ENCODE measurements at places on chromosomes 7 and 10.

- peak; percentile 83 for DNase-seq
Measured at GRCh38 chr10:11684717-11685645, 57.2 kb upstream of the ECHDC3 start.

DNA sequence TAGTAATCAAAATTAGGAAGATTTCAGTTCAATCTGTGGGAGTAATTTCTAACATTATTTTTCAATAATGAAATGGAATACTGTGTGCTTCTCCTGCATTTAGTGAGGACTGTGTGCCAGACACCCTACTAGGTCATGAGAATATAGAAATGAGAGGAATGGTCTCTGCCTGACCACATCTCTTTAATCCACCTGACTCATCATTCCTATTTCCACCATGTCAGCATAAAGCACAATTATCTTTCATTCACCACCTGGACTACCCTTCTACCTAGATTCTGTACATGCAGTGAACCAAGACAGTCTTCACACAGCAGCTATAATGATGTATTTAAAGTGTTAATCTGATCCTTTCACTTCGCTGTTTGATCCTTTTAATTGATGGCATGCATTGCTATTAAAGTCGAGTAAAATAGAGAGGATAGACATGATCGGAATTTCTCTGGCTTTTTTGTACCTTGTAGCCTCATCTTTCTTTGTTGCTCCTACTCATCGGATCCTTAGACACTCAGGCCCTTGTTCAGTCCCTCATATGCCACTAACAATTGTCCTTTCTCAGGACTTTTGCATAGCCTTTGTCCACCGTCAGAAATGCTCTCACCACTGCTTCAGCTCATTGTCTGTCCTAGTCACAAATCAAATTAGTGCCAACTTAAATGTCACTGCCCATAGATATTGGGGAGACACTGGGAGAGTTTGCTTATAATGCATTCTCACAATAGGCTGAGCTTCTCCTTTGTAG lies 1037.1 kb downstream of the REEP3 start:
- DNase-seq, result no peak

DNA sequence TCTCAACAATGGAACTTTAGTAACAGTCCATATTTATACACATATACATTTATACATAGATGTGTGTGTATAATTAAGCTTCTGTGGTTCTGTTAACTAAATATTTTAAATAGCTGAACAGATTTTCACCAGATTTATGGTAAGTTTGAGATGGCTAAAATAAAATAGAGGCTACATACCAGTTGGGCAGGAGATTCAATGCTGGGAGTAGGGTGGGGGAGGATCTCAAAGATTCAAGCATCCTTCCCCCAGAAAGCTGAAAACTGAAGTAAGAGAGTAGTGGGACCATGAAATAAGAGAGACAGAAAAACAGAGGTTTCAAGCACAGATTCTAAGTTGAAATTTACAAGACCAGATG lies 14.0 kb downstream of the LRRC17 start:
- no peak for DNase-seq

GRCh38 chr7:107638594-107638993 lies 22.0 kb upstream of the SLC26A4 start:
- no peak for DNase-seq

GRCh38 chr7:148835854-148836253 lies 48.2 kb downstream of the EZH2 start:
- DNase-seq, result no peak

- DNase-seq, result no peak
Measured at GRCh38 chr10:58918887-58919286, 257.6 kb upstream of the PHYHIPL start.
